Mucosa of descending colon (tissue), 3 donors: ENCODE measurements at places on chromosomes 4 and X. TPM values are rescaled to one million over a fixed set of nuclear protein-coding genes. Genes with fewer than 3 reads are reported as not detected.

Gene CENPE
- 9.3 TPM for total RNA-seq

Gene RASGEF1B
- total RNA-seq: 15.4 TPM

Gene RHOH
- 1.9 TPM for total RNA-seq

Gene FGF13
- total RNA-seq: 12.8 TPM

Gene HERC5
- total RNA-seq: 1.9 TPM

Gene TMEM150C
- total RNA-seq: 3.4 TPM

Gene FRMPD4
- total RNA-seq: 3.4 TPM

Gene S100G
- total RNA-seq: not detected

Gene PCDH11X
- 0.09 TPM for total RNA-seq

Gene PRKG2
- total RNA-seq: 25.7 TPM

Gene NCAPG
- total RNA-seq: 3.0 TPM

Gene MAGEB10
- not detected for total RNA-seq

Gene FMR1
- total RNA-seq: 56.9 TPM

Gene HSPA4L
- total RNA-seq: 2.2 TPM

Gene LNX1
- 24.3 TPM for total RNA-seq

Gene FAM9A
- not detected for total RNA-seq

Gene MAGEA2B
- not detected for total RNA-seq

Gene SULT1B1
- 224 TPM for total RNA-seq

Gene ZMAT1
- 2.6 TPM for total RNA-seq

Gene CTAG1A
- total RNA-seq: not detected

Gene CXorf65
- 2.7 TPM for total RNA-seq

Gene RGN
- 5.5 TPM for total RNA-seq

Gene PABPC5
- 0.41 TPM for total RNA-seq

Gene RIBC1
- total RNA-seq: 0.94 TPM

Gene NAA15
- total RNA-seq: 47.4 TPM

Gene NXT2
- 5.2 TPM for total RNA-seq
